Stimulated activated CD4-positive, alpha-beta T cell treated with anti-CD3 and anti-CD28 coated beads, Interleukin-2, amount 100 ng/mL, for 48 hours (primary cell): ENCODE measurements at places on chromosomes 2 and 18.

GRCh38 chr2:156349605-156350004 lies 17.1 kb upstream of the NR4A2 start:
- DNase-seq, result no peak

DNA sequence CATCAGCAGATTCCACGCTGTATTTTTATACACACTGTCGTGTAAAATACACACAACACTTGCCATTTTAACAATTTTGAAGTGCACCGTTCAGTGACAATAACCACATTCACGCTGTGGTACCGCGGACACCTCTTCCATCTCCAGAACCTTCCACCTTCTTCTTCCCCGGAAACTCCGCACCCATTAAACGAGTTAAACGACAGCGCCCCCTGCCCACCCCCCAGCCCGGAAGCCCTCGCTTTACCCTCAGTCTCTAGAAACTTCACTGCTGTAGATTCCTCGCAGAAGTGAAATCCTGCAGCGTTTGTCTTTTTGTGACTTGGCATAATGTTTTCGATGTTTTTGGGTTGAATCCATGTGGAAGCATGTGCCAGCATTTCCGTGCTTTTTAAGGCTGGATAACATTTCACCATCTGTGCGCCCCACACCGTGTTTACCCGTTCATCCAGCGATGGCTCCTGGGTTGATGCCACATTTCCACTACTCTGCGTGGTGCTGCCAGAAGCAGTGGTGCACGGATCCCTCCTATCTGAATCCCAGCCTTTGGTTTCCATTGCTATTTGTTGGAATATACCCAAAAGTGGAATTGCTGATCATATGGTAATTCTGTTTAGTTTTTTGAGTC lies 32.0 kb upstream of the TMEM18 start:
- DNase-seq, result no peak

- DNase-seq, result peak; percentile 40
Measured at GRCh38 chr2:11829947-11830707, 83.7 kb downstream of the LPIN1 start.

DNA sequence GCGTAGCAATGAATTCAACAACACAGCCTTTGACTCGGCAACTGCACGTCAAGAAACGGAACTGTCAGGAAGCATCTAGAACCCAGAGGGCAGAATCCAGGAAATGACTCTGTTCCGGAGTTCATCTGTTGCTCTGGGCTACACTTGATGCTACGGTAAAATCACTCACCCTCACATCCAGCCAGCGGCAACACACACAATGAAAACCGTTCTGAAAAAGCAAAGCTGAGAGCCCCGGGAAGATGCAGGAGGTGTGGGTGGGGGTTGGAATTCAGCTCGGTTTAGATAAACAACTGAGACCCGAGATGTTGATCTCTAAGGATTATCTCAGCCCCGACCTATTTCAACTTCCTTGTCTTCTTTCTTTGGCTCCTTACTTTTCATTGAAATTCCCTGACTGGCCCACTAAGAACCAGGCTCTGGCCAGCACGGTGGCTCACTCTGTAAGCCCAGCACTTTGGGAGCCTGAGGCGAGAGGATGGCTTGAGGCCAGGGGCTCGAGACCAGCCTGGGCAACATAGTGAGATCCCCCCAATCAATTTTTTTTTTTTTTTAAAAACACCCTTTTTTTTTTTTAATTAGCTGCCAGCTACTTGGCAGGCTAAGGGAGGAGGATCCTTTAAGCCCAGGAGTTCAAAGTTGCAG lies 13.3 kb upstream of the RAB17 start:
- no peak for DNase-seq

- DNase-seq, result no peak
Measured at GRCh38 chr2:174198846-174199564, 49.3 kb downstream of the OLA1 start.

DNA sequence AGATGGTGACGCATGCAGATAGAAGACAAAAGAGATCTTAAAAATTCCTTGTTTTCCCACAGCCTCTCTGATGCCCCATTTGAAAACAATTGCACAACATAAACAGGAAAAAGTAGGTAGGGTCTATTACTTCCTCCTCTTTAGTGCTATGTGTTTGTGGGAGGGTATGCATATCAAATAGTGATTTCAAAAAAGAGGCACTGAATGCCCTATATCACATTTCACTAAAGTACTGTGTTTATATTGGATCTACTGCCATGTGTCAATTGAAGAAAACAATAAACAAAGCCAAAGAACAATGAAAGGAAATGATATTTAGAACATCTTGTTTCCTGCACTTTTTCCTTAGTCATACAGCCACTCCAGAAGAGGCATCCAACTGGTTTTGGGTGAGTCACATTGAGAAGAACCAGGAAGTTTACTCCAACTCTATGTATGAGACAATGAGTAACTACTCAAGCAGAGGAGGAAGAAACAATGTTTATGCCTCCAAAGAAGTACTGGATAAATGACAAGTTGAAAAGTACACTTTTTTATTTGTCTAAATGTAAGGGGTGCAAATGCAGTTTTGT lies 583.6 kb downstream of the FBXO15 start:
- no peak for DNase-seq

DNA sequence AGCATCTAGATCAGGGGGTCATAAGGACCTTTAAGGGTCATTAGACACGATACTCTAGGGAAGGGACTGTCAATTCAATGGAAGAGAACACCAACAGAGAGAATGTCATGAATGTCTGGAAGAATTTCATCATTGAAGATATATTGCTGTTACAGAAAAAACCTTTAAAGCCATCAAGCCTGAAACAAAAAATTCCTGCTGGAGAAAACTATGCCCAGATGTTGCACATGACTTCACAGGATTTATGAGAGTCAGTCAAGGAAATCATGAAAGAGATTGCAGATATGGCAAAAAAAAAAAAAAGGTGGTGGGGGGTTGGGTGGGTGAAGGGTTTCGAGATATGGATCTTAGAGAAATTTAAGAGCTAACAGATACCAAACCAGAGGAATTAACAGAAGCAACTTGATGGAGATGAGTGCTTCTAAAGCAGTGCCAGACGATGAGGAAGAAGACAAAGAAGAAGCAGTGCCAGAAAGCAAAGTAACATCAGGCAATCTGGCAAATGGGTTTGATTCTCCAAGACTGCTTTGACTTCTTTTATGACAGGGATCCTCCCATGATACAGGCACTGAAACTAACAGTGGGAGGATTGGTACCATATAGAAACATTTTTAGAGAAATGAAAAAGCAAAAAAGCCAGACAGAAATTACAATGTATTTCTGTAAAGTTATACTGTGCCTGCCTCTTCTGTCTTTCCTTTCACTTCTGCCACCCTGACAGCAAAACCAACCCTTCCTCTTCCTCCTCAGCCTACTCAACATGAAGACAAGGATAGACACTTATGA lies 28.5 kb downstream of the MAP4K3 start:
- DNase-seq, result no peak

GRCh38 chr2:32942793-32943485 lies 3.8 kb upstream of the LTBP1 start:
- DNase-seq, result no peak

DNA sequence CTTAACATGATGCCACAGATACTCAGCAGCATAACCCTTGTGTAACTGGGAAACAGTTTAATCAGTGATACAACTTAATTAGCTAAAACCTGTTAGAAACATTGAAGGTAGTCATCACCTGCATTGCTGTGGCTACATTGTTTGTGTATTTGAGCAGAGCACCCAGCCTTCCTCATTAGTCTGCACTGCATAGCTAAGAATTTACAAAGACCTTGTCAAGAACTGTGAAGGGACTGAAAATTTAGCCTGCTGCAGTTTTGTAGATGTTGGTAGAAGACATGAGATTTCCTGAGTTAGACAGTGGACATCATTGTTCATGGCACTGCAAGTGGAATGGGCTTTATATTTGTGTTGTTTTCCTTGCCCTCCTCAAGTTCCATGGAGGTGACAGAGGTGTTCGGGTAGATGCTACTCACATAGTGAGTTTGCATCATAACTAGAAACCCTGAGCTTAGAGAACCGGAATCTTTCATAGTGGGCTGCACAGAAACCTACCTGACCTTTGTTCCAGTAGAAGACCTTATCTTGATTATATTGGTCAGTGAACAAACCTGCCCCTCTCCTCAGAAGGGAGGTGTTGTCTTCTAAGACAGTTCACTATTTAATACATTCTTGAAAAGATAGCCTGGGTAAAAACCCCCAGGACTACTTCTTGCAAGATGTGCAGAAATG lies 12.5 kb downstream of the VAPA start:
- no peak for DNase-seq

GRCh38 chr2:161745866-161746614 lies 121.8 kb downstream of the SLC4A10 start:
- DNase-seq, result no peak

DNA sequence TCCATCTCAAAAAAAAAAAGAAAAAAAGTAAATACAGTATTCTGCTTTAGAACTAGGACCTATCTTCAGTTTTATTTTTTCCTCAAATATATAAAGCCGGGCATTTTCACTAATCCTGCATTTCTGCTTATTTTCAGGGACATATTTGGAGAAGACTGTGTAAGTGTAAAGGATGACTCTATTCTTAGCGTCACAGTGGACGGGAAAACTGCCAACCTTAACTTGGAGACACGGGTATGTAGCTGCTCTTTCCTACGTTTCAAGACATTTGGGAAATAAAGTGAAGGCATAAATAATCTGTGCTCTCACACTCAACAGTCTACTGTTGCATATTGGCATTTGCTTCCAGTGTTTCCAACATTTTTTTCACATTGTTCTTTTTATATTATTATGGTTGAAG lies 3.1 kb upstream of the IAH1 start:
- no peak for DNase-seq

DNA sequence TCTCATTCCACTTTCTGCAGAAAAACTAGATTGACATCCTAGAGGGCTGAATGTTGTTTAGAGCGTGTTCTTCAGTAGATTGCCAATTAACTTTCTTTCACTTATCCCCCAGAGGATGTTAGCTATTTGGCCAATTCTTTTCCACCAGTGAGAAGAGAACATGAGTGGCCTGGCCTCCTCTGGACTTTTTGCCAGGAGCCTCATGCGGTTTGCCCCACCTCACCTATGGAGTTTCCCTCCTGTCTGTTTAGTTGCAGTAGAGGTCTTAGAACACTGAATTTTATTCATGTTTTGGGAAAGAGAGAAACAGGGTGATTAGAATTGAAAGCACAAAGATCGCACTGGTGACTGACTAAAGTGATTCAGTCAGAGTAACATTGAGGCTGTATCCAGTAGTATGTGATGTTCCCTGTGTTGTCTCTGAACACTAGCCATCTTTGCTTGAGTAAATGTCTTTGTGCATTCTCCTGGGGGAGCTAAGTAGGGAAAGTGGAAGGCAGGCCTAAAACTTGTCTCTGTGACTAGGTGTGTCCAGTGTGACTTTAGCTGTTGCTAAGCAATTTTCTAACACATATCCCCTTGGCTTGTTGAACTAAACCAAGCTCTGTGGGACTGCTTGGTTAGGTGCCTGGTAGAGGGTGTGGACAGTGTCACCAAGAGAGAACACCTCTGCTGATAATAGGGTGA lies 34.0 kb downstream of the UGP2 start:
- DNase-seq, result no peak

DNA sequence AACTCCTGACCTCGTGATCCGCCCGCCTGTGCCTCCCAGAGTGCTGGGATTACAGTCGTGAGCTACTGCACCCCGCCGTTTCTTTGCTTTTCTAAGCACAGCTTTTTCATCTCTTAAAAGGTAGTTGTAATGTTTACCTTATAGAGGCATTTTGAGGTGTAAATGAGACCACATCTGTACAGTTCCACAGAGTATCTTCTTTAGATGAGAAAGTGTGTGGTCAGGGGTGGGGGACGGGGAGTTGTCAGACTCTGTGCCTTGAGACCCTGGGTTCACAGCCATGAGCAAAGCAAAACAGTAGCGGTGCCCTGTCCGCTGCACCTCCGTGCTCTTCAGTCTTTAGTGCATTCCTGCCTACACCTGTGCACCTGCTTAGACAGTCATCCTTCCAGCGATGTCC lies 251.6 kb downstream of the ZNF407 start:
- DNase-seq, result no peak
